Activated CD4-positive, alpha-beta T cell treated with anti-CD3 and anti-CD28 coated beads for 1 hour (primary cell): ENCODE measurements at places on chromosomes 2 and 18.

GRCh38 chr18:22676423-22676822 lies 256.7 kb upstream of the RBBP8 start:
- DNase-seq: no peak

DNA sequence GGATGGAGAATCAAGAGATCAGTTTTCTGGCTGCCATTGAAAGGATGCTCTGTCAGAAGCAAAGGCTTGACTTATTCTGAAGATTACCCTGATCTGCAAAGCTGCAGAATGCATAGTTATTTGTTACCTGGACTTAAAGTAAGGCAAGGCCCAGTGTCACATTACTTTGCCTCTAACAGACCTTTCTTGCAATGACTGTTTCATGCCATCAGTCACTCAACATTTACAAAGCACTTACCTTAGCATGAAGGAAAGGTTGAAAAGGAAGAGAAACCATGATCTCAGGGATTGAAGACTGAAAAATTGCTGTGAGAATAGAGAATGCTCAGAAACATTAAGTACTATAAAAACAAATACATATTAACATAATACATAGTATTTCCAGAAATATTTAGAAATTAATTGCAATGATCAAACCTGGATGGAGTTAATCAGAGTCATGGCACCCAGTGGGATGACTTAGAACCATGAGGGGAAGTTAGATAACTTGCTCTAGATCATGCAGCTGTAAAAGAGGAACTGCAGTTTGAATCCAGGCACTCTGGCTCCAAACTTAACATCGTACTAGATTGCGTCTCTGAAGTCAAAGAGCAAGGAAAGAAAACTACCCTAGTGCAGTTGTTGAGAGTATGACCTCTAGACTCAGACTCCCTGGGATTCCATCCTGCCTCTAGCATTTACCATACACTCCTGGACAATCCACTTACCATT lies 26.5 kb upstream of the FAM117B start:
- DNase-seq: no peak

GRCh38 chr2:149735237-149735958 lies 147.8 kb upstream of the MMADHC start:
- DNase-seq: no peak

DNA sequence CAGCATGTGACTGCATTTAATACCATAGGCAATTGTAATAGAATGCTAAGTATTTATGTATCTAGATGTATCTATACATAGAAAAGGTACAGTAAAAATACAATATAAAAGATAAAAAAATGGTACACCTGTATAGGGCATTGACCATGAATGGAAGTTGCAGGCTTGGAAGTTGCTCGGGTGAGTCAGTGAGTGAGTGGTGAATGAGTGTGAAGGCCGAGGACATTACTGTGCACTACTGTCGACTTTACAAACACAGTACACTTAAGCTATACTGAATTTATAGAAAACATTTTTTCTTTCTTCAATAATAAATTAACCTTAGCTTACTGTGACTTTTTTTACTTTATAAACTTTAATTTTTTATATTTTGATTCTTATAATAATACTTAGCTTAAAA lies 8.9 kb downstream of the DIS3L2 start:
- DNase-seq: no peak

- no peak for DNase-seq
Measured at GRCh38 chr2:239381709-239382134, 19.1 kb downstream of the HDAC4 start.

DNA sequence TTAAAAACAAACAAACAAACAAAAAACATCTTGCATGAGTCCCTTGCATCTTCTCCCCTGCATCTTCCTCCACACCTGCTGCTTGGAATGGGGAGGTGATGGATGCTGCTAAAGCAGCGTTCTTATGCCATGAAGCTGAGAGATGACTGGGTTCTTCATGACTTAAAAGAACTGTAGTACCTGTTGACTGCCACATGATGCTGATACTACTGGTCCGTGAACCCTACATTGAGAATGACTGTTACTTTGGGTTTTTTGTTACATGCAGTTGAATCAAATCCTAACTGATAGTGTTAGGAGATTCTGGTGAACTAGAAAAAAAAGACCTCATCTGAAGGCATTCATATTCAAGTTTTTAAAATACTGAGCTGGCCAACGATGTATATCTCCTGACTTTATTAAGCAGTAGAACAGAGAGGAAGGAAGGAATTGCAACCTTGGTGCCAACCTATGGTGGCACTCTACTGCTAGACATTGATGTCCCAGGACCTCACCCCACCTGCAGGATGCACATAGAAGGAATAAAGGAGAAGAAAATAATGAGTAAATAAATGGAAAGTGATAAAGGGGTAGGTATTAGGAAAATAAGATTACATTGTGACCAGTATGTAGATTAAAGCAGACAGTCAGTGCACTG lies 63.2 kb upstream of the SPAG16 start:
- DNase-seq: no peak

GRCh38 chr2:68317971-68318913 lies 1.5 kb downstream of the CNRIP1 start:
- DNase-seq: no peak

DNA sequence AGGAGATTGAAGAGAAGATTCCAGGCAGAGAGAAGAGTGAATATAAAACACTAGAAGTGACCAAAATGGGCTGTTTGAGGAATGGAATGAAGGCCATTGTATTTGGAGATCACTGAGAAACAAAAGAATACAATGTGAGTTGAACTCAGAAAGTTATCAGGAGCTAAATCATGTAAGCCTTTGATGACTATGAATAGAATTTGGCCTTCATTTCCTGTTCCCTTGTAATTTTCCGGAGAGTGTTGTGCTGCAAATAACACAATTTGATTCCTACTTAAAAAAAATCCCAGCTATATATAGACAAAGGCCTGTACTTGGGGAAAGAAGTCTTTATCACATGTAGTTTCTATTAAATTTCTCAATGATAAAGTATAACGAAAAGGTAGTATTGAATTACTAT lies 33.7 kb upstream of the KYNU start:
- DNase-seq: no peak

DNA sequence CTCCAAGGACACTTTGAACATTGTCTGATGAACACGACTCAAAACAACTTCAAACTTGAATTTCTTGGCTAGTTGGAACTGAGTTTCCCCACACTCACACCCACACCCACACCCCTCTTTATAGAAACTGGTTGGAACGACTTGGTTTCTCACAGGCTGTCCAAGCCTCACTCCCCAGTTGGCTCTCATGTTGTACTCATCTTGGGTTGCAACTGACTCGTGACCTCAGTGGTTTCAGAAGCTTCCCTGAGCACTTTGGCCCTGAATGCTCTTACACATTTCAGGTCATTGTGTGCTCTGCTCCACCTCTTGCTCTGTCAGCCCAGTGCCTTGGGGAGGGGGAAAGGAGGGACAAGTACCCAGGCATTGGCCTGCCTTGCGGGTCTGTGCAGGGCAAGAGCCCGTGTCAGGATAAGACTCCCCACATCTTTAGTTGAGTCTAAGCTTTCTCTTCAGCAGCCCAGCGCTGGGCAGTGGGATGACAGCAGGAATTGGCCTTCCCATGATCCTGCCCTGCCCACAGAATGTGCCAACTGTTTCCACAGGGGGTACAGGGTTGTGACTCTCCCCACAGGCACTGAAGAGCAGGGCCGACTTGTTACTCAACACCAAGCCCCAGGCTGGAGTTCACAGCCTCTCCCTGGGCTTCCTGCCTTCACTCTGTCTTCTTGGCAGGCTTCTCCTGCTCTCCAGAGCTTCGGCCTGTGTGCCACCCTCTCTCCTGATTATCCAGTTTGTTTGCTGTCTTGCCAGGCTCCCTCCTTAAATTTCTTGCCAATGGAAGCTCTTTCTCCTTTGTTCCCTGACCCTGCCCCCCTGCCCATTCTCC lies 104.6 kb downstream of the RTN4 start:
- no peak for DNase-seq

GRCh38 chr18:78542204-78542603 lies 437.4 kb upstream of the SALL3 start:
- no peak for DNase-seq

DNA sequence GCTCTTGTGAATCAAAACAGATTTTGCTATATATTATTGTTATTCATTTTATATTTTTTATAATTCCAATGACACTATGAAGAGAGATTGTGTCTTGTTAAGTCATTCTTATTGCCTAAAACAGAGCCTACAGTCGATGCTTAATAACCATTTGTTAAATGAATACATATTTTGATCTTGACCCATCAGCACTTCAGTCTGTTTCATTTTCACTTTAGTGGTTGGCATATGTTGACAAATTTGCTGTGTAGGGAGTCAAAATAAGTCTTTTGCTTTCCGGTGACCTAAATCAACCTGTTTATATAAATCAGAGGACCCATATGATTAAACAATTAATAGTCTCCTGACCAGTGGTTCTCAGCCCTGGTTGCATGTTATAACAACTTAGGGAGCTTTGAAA lies 97.1 kb downstream of the TXNL1 start:
- no peak for DNase-seq

- DNase-seq: no peak
Measured at GRCh38 chr2:86556508-86556907, 6.7 kb downstream of the CHMP3 start.

GRCh38 chr2:205270689-205271088 lies 411.6 kb upstream of the NRP2 start:
- DNase-seq: no peak

- DNase-seq: no peak
Measured at GRCh38 chr2:218403810-218404209, 4.1 kb downstream of the CTDSP1 start.

DNA sequence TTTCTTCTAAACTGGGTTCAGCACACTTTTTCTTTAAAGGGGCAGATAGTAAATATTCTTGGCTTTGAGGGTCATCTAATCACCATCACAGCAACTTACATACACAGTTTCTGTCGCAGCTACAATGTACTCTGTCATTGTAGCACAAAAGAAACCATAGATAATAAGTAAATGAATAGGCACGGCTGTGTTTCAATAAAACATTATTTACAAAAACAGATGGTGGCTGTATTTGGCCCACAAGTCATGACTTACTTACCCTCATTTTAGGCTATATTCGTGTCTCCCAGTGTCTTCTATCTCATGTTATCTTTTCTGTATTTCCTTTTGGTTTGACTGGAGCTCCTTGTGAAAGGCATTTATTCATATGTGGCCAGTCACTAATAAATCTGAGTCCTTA lies 168.3 kb downstream of the MAP2 start:
- DNase-seq: no peak

- no peak for DNase-seq
Measured at GRCh38 chr2:70753902-70754301, 14.1 kb downstream of the ADD2 start.

DNA sequence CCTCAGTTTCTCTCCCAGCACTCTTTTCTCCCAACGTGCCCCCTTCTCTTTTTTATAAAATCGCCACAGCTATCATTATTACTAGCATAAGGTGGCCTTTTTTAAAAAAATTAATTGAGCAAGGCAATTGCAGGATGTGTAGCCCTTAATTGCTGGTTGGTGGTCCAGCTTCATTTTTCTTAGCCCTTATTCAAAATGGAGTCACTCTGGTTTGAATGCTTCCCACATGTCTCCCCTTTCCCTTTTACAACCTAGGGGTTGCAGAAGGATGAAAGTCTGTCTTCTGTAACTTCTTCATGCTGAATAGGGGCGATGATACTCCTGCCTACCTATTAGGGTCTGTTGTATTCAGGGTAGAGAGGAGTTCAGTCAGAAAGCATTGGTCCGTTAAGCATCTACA lies 36.6 kb upstream of the PROKR1 start:
- DNase-seq: no peak

DNA sequence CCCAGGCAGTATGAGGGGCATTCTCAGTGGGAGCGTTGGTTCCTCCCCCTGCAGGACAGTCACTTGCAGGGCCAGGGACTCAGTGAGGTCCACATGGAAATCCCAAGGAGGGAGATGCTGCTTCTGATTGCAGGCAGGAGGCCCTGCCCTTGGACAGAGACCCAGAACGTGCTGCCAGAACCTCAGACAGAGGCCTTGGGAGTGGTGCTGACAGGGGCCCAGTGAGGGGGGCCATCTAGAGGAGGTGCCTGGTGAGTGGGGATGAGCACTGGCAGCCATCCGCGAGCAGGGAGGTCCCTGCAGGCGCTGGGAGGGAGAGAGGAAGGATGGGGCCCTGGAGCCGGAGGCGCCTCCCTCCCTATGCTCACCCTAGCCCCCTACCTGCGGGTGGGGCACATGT lies 133.1 kb downstream of the DYSF start:
- no peak for DNase-seq

DNA sequence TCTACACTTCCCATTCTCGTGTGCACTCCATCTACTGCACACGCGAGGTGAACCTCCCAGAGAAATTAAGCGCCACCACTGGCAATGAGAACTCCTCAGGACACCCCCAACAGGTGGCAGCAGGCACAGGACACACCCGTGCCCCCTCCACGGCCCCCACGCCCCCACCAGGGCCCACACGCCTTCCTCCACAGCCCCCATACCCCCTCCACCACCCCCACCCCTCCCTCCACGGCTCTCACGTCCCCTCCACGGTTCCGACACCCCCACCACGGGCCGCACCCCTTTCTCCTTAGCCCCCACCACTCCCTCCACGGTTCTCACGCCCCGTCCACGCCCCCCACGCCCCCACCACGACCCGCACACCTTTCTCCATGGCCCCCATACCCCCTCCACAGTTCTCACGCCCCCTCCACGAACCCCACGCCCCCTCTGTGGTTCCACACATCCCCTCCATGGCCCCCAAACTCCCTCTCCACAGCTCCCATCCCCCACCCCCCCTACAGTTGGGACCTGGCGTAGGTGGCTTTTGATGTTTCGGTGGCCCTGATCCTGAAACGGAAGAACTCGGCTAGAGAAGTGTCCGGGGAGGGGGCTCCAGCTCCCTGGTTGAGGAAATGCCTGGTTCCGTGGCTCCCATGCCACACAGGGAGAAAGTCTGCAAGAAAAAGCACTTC lies 110.8 kb downstream of the ZNF516 start:
- no peak for DNase-seq

GRCh38 chr2:96963316-96963715 lies 23.1 kb downstream of the FAM178B start:
- DNase-seq: no peak

- no peak for DNase-seq
Measured at GRCh38 chr18:74083557-74083952, 64.1 kb downstream of the FBXO15 start.

- DNase-seq: no peak
Measured at GRCh38 chr2:50126845-50127244, 905.1 kb downstream of the NRXN1 start.

DNA sequence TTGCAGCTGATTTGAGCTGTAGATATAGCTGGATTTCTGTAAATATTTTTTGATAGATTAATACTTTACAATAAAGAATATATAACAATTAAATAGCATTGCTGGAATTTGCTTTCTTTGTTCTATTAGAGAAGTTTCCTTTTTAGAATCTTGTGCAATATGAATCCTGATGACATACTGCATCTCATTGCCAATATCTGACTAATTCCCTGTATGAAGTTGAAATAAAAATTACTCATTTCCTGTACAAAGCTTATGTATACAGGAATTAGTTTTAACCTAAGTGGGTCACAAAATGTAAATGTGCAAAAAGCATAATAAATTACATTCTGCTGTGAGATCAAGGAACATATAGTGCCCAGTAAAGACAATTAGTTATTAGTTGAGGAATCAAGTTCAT lies 72.8 kb upstream of the TMEFF2 start:
- no peak for DNase-seq

- no peak for DNase-seq
Measured at GRCh38 chr2:58428096-58429013, 187.2 kb upstream of the FANCL start.

GRCh38 chr2:190435031-190435670 lies 27.0 kb downstream of the MFSD6 start:
- no peak for DNase-seq

- no peak for DNase-seq
Measured at GRCh38 chr18:49935215-49935614, 121.9 kb upstream of the ACAA2 start.
